WTC11 (cell line): ENCODE measurements at places on chromosomes 3 and 15. TPM values are rescaled to one million over a fixed set of nuclear protein-coding genes. Genes with fewer than 3 reads are reported as not detected.

GRCh38 chr15:70283511-70283910 is 185.8 kb upstream of the TLE3 start:
- H3K4me3 ChIP-seq = no peak overlapping the region
- DNase-seq = no peak
- H3K4me1 ChIP-seq = peaks cover 12% of the 10 kb centered on the region
- H3K36me3 ChIP-seq = no peaks in the 10 kb centered on the region
- no peak overlapping the region for H3K27ac ChIP-seq
- H3K27me3 ChIP-seq = no peaks in the 10 kb centered on the region

GRCh38 chr15:79185199-79185598 is 94.6 kb upstream of the RASGRF1 start:
- peaks cover 12% of the 10 kb centered on the region for H3K27me3 ChIP-seq
- H3K27ac ChIP-seq = no peak overlapping the region
- H3K36me3 ChIP-seq = no peaks in the 10 kb centered on the region
- DNase-seq = peak; percentile 78

DNA sequence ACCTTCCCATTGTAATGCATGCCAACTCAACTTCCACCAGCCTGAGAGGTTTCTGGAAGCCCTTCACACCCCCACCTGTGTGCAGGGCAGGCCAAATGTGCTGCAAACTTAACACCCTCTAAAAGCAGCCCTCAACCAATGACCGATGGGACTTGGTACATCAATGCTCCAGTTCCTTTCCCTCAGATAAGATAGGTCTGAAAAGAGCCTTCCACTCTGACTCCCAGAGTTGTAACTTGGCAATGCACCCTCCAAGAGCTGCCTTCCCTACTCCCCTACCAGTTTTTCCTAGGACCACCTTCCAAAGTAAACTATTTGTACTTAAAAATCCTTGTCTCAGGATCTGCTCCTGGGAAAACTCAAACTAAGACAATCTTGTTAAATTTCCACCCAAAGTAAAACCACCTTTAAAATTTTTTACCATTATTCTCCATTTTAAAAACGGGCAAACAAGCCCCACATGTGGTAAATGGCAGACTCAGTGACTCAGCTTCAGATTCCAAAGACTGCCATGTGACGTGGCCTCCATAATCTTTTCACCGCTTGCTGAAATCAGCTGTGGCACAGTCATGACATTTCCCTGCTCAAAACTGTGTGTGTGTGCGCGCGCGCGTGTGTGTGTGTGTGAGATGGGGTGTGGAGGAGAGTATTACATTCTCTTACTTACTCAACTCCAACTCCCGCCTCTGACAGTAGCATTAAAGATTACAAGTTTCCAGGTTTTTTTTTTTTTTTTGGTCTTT is 17.2 kb downstream of the RASGRP1 start:
- no peak overlapping the region for H3K27ac ChIP-seq
- no peak for DNase-seq
- no peak overlapping the region for H3K4me3 ChIP-seq
- H3K27me3 ChIP-seq = no peaks in the 10 kb centered on the region
- peaks cover 24% of the 10 kb centered on the region for H3K4me1 ChIP-seq

- no peak overlapping the region for H3K27ac ChIP-seq
- no peaks in the 10 kb centered on the region for H3K36me3 ChIP-seq
- H3K27me3 ChIP-seq = peaks cover 8% of the 10 kb centered on the region
Observed at GRCh38 chr3:157263027-157263426, 103.1 kb upstream of the CCNL1 start.

DNA sequence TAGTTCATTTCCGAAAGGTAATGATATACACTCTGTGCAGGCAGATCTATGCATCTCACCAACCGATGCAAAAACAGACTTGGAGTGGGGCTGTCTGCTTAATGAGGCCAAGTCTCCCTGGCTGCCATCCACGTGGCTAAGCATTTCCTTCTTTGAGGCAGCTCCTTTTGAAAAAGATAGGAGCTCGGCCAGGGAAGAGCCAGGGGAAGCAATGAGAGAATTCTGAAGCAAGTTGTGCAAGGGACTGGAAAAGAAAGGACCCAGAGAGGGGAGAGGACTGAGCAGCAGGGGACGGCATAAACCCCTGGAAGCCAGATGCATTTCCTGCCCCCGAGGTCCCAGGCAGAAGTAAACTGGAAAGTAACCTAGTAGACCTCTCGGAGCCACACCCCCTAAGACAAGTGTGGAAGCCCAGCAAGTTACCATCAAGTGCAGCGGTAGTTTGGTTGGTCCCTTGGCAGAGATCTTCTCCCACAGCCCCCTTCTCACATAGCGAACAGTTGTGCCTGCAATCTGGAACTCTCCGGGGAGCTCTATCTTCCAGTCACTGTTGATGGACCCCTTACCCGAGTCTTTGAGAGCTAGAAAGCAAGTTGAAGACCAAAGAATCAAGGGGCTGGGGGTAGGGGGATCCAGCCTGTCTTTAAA is 288.2 kb downstream of the ADAMTS17 start:
- H3K4me3 ChIP-seq = no peak overlapping the region
- H3K27ac ChIP-seq = no peak overlapping the region
- H3K4me1 ChIP-seq = peaks cover 10% of the 10 kb centered on the region; the same call in 1 of the 2 replicates
- H3K36me3 ChIP-seq = no peaks in the 10 kb centered on the region

DNA sequence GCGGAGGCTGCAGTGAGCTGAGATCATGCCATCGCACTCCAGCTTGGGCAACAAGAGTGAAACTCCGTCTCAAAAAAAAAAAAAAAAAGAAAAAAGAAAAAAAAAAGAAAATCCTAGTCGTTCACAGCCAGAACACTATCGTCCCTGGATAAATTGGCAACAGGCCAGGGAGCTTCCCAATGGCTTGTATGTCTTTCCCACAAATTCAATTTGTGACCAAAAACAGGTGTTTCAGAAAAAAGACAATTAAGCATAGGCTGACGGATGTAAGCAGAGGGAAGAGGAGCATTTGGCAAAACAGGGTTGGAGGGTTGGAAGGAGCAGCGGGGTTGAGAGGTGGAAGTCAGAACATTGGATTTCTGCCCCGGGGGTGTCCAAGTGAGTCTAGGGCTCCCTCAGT is 8.5 kb downstream of the EPB42 start:
- H3K27ac ChIP-seq = no peak overlapping the region
- H3K4me3 ChIP-seq = no peak overlapping the region
- H3K4me1 ChIP-seq = peaks cover 13% of the 10 kb centered on the region

- no peak overlapping the region for H3K4me3 ChIP-seq
- DNase-seq = no peak
- H3K4me1 ChIP-seq = peaks cover 17% of the 10 kb centered on the region
- H3K36me3 ChIP-seq = peaks cover 3% of the 10 kb centered on the region; the same call in 1 of the 2 replicates
Observed at GRCh38 chr3:126166009-126166408, 14.4 kb downstream of the ALDH1L1 start.

DNA sequence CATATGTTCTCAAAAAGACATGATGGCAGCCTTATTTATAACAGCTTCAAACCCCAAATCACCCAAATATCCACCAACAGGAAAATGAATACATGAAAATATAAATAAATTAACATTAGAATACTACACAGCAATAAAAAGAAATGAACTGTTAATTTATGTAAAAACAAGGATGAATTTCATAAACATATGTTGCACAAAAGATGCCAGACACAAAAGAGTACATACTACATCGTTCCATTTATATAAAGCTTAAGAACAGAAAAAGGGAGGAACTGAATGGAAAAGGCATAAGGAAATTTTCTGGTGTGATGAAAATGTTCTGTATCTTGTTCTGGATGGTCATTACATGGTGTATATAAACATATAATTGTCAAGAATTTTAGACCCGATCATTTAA is 69.9 kb upstream of the TUSC7 start:
- no peak for DNase-seq
- H3K4me1 ChIP-seq = peaks cover 9% of the 10 kb centered on the region
- H3K4me3 ChIP-seq = no peak overlapping the region
- H3K36me3 ChIP-seq = no peaks in the 10 kb centered on the region

- H3K4me1 ChIP-seq = no peaks in the 10 kb centered on the region
- no peak for DNase-seq
- no peak overlapping the region for H3K27ac ChIP-seq
- H3K27me3 ChIP-seq = no peaks in the 10 kb centered on the region
- no peaks in the 10 kb centered on the region for H3K36me3 ChIP-seq
Observed at GRCh38 chr3:182710557-182711157, 82.6 kb upstream of the ATP11B start.

DNA sequence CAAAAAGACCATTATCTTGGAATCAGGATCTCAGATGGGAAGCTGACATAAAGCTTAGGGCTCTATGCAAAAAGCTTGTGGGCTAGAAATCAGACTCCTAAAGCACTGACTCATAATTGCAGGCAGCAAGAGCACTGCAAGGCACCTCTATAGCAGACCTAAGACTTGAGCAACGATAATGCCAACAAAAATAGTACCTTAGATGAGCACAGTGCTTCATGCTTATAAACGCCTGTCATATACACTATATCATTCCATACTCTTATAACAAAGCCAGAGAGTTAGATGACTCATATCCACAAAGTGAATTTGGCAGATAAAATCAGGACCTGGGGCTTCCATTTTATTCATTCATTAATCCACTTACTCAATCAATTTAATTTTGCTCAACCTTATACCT is 560.8 kb downstream of the MCTP2 start:
- H3K4me1 ChIP-seq = peaks cover 33% of the 10 kb centered on the region
- H3K4me3 ChIP-seq = no peak overlapping the region
- no peak overlapping the region for H3K27ac ChIP-seq
- DNase-seq = no peak

GRCh38 chr3:113278599-113278955 is 67.2 kb downstream of the BOC start:
- H3K36me3 ChIP-seq = no peaks in the 10 kb centered on the region; the same call in 1 of the 2 replicates
- peaks cover 17% of the 10 kb centered on the region for H3K4me1 ChIP-seq
- no peak overlapping the region for H3K4me3 ChIP-seq
- H3K27ac ChIP-seq = no peak overlapping the region
- H3K27me3 ChIP-seq = no peaks in the 10 kb centered on the region

Gene CORO2B
- total RNA-seq = 3.5 to 4.9 TPM (median 3.6 TPM) in 3 replicates

Gene MAP6D1
- total RNA-seq = 4.3 to 6.3 TPM (median 5.0 TPM) in 3 replicates

Gene PAK6
- 8.7 to 11.7 TPM (median 9.6 TPM) in 3 replicates for total RNA-seq

Gene SH2D7
- not detected in 3 replicates for total RNA-seq
